ENCODE measurements at places on chromosomes 6 and 20.
A peak's percentile ranks its signal among the peaks of the same experiment; 100 is the strongest.

- no peak for DNase-seq
Observed at GRCh38 chr6:79071547-79071946, 6.5 kb downstream of the PHIP start.

GRCh38 chr6:43489277-43490072, 12.1 kb downstream of the TJAP1 start:
- DNase-seq: no peak

DNA sequence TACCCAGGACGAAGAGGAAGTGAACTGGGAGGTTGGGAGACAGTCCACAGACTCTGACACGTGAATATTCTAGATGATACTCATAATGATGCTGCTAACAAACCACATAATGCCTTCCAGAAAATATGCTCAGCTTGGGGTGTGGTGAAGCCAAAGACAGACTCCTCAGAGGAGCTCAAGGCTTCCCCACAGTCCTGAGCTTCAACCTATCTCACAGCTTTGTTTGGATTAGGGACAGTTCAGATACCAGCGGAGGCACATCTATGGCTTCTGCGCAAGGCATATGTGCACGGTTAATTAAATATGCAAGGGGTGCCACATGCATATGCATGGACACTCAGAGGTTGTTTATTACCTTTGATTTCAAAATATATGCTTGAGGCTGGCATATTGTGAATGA, 30.7 kb upstream of the MYLIP start:
- DNase-seq: no peak

DNA sequence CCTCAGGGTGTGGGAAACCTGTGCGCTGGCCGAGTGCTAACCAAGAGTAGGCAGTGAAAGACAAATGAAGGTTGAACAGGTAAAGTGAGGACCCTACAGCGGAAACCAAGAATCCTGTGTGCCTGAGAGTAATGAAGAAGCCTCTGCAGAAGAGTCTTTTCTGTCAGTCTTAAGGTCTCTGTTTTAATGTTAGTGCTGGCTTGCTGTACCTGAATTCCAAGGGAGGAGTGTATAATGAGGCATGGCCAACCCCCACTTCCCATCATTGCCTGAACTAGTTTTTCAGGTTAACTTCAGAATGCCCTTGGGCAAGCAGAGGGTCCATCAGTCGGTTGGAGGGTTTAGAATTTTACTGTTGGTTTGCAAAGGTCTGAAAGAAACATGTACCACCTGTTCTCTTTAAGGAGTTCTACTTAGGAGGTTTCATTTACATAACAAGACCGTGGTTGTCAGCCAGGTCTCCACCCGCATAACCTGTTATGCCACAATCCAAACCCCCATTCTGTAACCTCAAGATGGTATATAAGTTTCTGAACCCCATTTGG, 589 bp upstream of the PDCD2 start:
- DNase-seq: peak; percentile 53

DNA sequence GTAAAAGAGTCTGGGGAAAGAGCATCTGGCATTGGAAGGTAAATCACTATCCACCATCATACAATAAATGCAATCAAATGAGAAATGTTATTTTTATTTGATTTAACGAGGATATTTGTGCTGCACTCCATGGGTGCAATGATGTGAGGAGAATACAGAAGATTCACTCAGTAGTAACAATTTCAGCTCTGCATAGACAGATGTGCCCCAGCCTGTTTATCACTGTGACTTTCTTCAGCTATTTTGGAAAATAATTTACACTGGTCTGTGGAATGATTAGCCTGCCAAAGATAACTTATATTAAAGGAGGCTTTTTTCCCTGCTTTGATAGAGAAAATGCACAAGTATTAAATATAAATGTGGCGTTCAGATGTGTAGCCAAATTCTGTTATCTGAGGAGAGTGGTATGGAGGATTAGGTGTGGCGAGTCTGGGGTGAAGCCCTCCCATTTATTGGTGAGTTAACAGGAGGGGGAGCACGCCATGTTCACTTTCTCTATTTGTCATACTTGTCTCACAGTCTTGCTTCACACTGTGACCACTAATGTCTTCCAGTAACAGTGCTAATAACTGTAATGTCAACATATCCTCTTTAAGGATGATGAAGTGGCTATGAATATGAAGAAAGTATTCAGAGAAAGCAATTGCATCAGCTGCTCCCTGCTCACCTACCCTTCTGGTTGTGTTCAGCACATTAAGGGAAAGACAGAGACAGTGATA, 645.6 kb downstream of the MMUT start:
- DNase-seq: no peak

- no peak for DNase-seq
Observed at GRCh38 chr6:80744213-80744612, 637.7 kb downstream of the BCKDHB start.

DNA sequence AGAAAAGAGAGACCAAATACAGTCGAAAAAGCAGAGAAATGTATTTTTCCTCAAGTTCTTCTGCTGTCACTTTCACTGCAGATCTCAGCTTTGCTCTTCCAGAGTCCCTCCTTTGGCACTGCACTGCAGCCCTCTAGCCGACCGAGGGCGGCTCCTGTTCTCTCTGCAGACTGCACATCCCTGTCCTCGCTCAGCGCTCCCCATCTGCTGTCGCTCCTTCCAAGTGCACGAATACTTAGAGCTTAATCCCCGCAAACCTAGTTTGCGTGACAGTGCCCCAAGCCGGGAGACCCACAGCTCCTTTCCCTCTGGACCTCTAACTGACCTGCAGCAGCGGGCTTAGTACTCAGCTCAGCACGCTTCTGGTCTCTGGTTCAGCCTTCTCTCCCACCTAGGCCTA, 15.2 kb downstream of the RPP21 start:
- DNase-seq: no peak

DNA sequence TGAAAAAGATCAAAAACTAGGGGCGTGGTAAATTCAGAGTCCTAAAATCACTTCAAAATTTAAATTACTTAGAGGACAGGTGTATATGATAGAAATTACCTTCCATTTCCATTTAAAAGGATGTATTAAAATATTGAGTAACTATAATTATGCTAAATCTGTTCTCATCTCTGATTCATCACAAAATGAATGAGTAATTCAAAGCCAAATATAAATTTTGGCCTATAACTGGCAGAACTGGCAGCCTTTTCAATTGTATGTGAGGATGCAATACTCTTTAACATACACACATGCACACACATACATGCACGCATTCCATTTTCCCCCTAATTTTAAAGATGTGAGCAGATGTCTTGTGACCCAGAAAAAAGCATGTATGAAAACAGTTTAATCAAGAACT, 194.6 kb downstream of the EPM2A start:
- no peak for DNase-seq

GRCh38 chr6:7910654-7911344, at the start of gene TXNDC5:
Gene TXNDC5 (minus strand): TSS chr6:7910788. CDS start chr6:7910776, 12 bp downstream.
- peak; percentile 85 for DNase-seq

DNA sequence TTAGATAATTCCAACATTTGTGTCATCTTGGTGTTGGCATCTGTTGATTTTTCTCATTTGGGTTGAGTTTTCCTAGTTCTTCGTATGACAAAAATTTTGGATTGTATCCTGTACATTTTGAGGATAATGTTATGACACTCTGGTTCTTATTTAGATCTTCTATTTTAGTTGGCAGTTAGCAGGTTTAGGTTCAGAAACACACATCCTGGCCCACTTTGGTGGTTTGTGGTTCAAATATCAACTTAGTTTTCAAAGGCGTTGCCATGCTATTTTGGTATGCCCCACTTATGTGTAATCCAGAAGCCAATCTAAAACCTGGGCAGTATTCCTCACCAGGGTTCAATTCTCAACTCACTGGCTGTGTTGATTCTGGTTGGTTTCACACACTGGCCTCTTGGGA, 68.2 kb downstream of the NOX3 start:
- DNase-seq: no peak

- DNase-seq: no peak
Observed at GRCh38 chr6:42255050-42255449, 37.4 kb upstream of the MRPS10 start.

- no peak for DNase-seq
Observed at GRCh38 chr6:78300885-78301284, 566.5 kb upstream of the IRAK1BP1 start.
